ENCODE measurements at places on chromosomes 11 and 22.

GRCh38 chr22:40120848-40121247 is 56.9 kb upstream of the TNRC6B start:
- DNase-seq = no peak

DNA sequence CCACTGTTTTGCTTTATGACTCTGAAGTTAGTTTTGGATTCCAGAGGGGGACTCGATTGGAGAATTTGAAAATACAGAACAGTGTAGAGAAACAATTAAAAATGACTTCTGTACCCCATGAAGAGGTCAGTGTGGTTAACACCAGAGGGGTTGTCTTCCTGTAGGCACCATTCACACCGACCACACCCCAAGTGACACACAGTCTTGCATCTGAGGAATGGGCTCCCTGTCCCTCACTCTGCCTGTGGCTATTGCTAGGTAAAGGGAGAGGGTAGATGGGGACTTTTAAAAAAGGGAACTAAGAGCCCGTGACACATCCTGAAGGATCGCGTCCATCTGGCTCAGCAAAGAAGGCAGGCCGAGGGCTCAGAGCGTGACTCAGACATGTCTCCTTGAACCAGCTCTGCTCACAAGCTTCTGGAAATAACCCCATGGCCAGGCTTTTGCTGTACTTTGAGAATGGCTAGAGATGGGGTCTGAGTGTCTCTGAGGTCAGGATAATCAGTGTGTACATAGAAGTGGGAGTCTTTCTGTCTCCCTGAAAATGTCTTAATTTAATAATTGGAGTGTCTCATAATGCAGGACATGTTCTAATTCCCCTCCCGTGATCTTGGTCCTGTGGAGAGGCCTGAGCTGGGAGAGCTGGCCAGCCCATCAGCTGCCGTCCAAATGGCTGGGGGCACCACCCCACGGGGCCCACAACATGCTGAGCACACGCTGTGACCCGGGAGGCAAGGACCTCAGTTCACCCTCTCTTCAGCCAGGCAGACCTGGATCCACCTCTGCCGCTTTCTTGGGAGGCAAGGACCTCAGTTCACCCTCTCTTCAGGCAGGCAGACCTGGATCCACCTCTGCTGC is 39.3 kb downstream of the SGSM1 start:
- no peak for DNase-seq

GRCh38 chr22:48908547-48908946 is 919.1 kb downstream of the BRD1 start:
- no peak for DNase-seq

- no peak for DNase-seq
These were observed 603.4 kb upstream of the CNTN5 start for GRCh38 chr11:98417256-98417755.

DNA sequence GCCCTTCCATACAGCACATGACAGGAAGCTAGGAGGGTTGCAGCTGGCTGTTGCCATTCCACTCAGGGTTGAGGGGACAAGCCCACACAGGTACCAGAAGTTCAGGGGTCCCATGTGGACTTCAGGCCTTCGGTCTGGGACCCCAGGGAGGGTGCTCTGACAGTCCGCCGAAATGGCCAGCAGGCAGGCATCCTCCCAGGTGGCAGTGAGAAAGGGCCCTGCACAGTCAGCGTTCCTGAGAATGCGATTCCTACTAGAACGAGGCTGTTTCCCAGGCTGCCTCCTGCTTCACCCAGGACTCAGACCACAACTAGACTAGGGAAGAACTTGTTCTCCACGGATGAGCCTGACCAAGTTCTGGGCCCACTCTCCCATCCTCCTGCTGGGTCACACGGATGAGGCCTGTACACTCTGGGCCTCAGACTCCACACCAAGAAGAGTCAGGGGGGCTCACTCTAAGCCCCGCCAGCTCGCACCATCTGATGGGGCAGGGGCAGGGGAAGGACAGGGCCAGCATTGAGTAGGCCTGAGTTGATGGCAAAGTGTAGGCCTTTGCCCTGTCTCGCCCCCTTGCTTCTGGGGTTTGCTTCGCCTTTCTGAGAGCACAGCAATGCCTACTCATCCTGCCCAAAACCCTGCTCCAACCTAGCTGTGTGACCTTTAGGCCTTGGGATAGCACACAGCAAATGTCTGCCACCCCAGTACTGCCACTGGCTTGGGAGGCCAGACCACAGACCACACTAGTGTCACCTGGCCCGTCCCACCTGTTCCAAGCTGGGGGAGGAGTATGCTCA is 14.0 kb downstream of the KCNQ1OT1 start:
- DNase-seq = no peak

DNA sequence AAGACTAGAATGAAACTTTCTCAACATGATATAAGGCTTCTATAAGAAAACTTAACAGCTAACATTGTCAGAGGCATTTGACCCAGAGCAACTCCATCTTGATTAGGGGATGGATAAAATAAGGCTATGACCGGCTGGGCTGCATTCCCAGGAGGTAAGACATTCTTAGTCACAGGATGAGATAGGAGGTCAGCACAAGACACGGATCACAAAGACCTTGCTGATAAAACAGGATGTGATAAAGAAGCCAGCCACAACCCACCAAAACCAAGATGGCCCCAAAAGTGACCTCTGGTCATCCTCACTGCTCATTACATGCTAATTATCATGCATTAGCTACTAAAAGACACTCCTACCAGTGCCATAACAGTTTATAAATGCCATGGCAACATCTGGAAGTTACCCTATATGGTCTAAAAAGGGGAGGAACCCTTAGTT is 135.2 kb downstream of the TTC28 start:
- no peak for DNase-seq

- no peak for DNase-seq
These were observed 24.0 kb downstream of the MARK2 start for GRCh38 chr11:63862923-63863322.

Measured in stimulated activated CD4-positive, alpha-beta T cell treated with anti-CD3 and anti-CD28 coated beads, Interleukin-1b, Interleukin-23, amount 100 ng/mL, for 1 hour (primary cell).